ENCODE measurements at places on chromosomes 3 and 15.

DNA sequence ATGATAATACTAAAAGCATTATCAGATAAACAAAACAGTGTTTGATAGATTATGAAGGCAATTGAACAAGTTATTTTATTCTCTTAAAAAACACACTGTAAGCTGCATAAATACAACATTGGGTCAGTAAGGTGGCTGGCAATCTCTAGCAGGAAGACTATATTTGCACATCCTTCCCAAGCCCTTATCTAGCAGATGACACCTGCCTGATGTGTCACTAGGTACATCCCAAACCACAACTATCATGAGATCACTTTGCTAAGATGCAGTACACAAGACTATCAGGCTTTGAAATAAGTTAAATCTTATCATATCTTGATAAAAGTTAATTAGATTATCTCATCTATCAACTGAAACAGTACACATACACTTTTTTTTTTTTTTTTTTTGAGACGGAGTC is 417.4 kb downstream of the MECOM start:
- no peak for DNase-seq

DNA sequence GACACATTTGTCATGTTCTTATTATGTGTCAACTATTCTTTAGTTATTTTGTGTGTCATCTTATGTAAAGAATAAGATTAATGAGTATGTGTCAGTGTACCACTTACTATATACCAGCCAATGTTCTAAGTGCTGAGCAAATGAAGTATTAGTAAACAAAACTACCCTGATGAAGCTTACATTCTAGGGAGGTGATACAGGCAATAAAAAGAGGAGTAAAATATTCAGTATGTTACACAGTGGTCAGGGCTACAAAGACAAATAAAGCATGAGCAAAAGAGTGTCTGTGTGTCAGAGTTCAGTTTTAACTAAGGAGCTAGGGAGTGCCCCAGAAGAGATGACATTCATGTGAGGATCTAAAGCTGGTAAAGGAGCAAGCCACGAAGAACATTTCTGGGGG is 79.1 kb downstream of the TRPC1 start:
- DNase-seq: no peak

- no peak for DNase-seq
Measured at GRCh38 chr3:7015683-7016440, 154.9 kb downstream of the GRM7 start.

- DNase-seq: no peak
Measured at GRCh38 chr3:72494130-72494529, 354.1 kb downstream of the SHQ1 start.

GRCh38 chr15:40121911-40122638 is 13.4 kb upstream of the BMF start:
- DNase-seq: no peak

DNA sequence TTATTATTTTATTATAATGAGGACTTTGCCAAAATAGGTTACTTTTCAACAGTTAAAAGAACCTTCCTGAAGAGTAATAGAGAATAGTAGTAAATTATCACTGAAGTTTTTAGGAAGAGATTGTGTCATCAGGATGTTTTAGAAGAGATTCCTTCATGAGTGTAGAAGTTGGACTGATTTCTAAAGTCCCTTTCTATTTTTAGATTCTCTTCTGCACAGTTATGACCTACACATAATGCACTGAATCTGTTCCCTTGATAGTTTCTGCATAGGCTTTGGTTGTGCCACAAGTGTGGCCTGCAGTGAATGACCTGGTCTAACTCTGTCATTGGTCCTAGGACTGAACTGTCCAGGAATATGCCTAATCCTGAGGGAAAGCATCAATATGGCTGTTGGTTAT is 23.9 kb downstream of the SLC35A5 start:
- DNase-seq: no peak

GRCh38 chr3:136858381-136858780 is 3.6 kb upstream of the NCK1 start:
- no peak for DNase-seq

- no peak for DNase-seq
Measured at GRCh38 chr15:63109920-63110319, 11.7 kb upstream of the LACTB start.

DNA sequence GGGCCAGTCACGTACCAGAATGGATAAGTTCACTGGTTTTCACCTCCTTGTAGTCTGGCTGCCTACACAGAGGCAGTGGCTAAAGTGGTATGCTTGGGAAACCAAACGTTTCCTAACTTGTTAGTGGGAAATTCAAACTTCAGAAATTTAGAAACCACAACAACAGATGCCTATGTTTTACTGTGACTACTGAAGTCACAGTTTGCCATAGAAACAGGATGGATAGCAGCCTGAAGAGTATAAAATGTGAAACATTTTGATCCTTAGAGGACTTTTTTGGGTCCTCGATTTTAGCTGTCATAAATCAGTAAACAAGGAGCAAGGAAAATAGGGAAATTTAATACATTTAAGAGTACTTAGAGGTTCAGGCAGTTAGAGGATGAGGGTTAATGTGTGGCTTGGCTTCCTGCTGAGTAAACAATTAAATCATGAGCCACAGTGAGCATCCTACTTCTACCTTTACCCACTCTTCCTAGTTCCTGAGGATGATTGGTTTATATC is 48.6 kb downstream of the CMSS1 start:
- no peak for DNase-seq

DNA sequence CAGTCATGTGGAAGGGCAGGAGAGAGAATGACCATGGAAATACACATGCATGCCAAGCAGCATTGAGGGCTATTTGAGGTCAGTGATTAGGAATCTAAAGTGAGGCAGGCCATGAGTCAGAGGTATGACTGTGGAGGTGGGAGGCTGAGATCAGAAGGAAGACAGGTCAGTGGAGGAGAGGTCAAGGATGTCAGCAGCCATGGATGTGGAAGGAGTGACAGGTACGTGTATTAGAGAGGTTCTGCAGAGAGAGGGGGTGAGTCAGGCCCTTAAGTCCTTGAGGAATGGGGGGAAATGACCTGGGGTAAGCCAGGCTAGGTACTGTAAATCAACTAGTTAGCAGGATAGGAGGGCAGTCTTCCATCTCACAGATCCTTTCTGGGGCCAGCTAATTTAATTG is 166.6 kb downstream of the ANO10 start:
- no peak for DNase-seq

DNA sequence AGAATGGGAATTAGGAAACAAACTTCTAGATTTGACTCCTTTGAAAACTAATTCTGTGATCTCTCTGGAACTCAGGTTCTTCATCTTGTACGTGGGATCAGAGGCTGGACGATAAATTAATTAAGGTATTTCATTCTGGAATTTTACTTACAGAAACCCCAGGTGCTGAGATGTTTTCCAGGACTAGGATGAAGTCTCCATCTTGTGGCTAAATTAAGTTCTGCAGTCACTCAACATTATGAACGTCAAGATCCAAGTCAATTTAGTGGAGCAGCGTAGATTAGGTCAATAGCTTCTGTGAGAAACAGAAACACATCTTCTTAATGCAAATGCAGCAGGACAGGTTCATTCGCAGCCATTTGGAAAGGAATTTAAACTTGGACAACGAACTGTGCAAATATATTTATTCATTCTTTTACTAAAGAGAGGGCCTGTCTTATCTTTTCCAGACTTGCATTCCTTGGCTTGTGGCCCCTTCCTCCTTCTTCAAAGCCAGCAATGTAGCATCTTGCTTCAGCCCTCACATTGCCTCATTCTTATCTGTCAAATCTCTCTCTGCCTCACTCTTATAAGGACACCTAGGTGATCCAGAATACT is 26.7 kb upstream of the TMC3 start:
- no peak for DNase-seq

DNA sequence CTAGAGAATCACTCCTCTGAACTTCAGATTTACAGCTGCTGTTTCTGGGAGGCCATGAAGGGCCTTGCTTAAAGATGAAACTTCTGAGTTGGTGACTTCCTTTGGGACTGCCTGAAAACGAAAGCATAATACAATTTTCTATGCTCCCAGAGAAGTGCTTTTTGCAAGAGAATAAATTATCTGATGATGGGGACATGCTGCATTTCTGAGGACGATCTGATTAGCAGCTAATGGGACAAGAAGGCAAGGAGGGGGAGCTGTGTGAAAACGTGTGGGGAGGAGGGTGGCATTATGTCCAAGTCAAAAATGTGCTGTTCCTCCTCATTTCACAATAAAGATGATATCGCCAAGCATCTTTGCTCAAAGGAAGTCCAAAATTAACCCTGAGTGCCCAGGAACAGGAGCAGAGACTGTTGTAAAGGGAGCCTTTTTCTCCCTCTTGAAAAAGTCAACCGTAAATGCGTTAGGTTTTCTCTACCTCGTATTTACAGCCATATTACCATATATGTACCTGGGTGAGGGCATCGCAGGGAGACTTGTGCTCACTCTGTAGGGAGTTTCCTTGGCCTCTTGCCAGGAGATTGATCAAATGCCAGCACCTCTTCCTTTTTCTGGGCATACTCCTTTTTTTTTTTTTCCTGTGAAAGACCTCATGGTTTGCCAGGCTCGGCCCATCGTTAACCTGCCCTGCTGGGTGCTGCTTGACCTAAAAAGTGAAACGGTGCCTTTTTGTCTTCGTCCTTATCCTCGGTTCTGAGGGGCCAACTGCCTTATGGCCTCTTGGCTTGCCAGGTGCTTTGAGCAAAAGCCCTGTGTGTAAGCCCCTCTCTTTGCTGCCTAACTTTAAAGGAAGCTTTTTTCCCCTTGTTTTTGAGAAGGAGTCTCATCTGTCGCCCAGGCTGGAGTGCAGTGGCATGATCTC is 11.5 kb downstream of the ITPR1 start:
- no peak for DNase-seq

DNA sequence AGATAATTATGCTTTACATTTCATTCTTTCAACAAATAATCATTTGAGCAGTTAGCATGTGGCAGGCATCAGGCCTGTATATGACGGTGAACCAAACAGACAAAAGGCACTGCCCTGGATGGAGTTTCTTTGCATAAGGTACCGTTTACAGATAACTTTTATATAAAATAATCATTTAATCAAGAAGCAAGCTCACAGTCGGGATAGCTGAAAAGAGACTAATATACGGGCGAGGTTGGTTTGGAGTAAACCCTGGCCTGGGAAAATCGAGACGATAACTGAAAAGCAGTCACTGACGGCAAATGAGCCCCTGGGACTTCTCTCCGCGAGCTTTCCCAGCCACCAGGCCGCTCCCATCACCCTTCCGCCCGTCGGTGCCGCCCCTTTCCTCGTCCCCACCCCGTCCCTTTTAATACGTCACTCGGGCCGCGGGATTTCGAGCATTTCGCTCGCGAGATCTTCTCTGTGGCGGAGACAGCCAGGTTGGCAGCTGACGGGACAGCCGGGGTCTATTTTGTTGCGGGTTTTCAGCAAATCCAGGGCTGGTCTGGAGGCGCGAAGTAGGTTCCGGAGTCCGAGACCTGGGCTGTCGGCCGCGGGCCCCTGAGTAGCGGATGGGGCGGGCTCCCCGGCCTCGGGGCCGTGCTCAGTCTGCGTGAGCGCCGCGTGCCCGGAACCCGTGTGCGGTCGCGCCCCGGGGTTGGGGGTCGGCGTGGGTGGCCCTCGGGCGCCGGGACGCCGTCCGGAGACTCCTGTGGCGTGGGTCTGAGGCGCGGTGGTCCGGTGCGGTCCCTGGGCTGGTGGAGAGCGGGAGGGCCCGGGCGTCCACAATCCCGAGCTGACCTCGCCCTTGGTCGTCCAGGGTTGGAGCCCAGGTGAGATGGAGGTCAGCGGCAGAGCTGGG is at the start of gene NMD3:
Gene NMD3, plus strand, starts transcription at position 462 of the 904 bp plus-strand sequence. CDS start 703 bp downstream, outside the sequence.
- DNase-seq: peak; percentile 90

DNA sequence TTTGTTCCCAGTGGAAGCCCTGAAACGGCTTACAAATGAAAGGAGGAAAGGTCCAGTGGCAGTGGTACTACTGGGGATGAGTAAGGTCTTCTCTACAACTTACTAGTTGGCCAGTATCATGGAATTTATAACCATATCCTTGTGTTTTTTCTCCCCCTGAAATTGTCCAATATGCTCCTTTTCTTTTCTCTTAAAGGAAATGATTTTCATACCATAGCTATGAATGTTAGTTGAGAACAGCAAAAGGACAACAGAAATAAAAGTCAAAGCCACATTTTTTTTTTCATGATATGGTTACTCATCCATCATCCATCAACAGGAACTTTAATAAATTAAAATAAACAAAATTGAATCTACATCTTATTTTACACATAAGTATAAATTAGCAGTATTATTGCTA is 450.4 kb downstream of the MFSD1 start:
- no peak for DNase-seq

GRCh38 chr15:85496151-85496550 is 115.7 kb downstream of the AKAP13 start:
- DNase-seq: no peak

DNA sequence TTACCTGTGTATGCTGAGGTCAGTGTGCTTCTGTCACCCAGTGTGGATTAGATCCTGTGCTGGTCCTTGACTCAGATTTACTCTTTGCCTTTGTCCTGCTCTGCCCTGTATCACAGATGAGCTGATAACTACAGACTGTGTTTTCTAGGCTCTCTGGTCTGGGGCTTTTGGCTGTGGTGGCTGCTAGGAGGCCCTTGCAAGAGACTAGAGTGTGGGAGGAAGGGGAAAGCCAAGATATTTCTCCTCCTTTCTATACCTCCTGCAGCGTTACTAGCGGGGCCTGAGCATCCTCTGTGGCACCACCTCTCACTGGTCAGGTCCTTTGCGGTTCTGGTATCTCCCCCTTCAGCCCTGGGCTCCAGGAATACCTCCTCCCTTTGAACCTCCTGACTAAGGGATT is 282.3 kb upstream of the TBC1D5 start:
- DNase-seq: no peak

DNA sequence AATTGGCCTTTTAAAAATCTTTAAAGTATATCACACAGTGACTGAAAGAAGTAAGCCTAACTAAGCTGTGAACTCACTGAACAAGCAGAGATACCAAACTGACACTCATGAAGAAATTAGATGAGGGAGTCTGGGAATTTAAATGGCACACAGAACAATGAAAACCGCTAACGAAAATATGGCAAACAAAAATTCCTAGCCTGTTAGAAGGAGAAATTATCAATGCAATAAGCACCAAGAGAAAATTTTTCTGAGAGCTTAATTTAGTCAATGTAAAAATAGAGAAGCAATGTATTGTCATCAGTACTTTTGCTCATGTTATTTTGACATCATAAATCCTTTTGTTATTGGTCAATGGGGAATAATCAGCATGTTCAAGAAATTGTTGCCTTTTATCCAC is 291.1 kb upstream of the PDZRN3 start:
- DNase-seq: no peak

DNA sequence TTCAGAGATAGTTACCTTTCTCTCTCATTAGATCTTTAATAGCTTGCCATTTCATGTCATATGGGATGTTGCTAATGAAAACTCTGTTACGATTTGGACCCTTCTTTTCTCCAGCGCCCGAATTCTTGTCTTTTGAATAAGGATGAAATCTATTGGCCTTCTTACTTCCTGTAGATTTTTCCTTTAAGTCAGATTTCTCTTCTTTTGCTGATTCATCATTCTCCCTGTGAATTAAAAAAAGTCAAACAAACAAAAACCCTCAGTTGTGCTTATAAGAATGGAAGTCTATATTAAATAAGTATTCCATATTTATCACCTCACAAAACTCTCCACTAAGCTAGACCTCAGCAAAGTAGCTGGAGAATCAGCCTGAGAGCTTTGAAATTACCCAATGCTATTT is 9.5 kb downstream of the MYEF2 start:
- no peak for DNase-seq

GRCh38 chr15:74604983-74605794 is 10.4 kb upstream of the CLK3 start:
- no peak for DNase-seq

- no peak for DNase-seq
Measured at GRCh38 chr15:77130315-77130930, 59.5 kb upstream of the TSPAN3 start.

All from left renal cortex interstitium (tissue), 4 donors.